ENCODE measurements at places on chromosomes 5 and 9.

DNA sequence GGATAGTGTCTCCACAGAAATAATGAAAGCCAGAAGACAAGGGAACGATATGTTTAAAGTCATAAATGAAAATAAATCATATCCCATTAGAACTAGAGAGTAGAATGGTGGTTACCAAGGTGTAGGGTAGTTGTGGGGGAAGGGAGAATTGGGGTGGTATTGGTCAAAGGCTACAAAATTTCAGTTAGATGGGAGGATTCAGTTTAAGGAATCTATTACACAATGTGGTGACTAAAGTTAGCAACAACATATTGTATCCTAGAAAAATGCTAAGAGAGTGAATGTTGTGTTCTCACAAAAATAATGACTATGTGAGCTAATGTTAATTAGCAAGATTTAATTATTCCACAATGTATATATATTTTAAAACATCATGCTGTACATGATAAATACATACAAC lies 27.8 kb upstream of the LARP1 start:
- DNase-seq: no peak

- no peak for DNase-seq
These were observed 22.5 kb downstream of the CCDC152 start for GRCh38 chr5:42779083-42779482.

DNA sequence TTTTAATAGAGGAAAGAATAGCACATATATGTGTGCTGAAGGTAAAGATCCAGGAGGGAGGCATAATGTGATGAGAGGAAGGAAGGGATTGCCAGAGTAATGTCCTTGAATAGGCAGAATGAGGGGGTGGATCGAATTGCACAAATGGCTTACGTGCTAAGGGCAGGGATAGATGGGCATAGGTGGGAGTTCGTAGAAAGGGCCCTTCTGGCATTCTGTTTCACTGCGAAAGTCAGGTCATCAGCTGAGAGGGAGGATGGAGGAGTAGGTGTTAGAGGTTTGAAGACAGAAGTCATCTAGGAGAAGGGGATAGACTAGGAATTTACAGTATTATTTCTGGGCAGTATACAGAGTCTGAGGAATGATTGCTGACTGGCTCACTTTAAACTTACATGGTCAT lies 32.1 kb downstream of the CNOT6 start:
- no peak for DNase-seq

- no peak for DNase-seq
These were observed 148.6 kb downstream of the CDH9 start for GRCh38 chr5:26889815-26890214.

DNA sequence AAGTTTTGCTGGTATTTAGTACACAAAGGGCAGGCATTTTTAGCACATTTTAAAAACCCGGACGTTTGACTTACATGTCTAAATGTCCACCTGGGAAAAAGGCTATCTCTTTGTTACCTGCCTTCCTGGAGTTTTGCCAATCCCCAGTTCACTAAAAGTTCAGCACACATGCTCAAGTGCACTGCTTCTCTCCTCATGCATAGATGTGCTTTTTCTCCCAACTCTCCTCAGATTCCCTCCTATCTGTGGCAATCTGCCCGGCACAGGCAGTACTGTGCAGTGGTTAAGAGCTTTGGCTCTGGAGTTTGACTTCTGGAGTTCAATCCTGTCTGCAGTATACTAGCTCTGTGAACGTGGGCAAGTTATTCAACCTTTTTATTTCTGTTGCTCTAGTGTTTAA lies 8.3 kb upstream of the CCNO start:
- DNase-seq: no peak

DNA sequence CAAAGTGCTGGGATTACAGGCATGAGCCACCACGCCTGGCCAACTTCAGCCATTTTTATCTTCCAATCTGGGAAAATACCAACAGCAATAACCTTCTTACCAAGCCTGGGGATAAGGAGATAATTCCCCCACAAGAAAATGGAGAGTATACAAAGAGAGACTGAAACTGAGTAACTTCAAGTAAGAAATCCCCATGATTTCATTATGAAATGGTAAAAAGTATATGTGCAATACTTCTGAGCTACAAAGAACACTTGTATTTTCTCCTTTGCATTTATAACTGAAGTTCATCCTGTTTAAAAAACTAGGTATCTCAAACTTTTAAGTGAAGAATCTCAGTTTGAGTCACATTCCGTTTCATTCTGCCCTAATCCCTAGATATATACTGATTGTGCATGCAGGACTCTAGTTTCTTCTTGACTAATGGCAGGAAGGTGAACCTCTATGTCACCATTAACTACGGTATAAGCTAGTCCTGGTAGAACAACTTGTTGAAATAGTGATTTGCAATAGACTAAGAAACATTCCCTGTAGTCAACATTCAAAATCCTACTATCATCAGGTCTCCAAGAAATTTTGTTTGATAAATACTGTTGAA lies 2071.4 kb downstream of the MAT2B start:
- DNase-seq: no peak

- DNase-seq: no peak
These were observed 28.6 kb downstream of the LSM11 start for GRCh38 chr5:157772127-157772526.

DNA sequence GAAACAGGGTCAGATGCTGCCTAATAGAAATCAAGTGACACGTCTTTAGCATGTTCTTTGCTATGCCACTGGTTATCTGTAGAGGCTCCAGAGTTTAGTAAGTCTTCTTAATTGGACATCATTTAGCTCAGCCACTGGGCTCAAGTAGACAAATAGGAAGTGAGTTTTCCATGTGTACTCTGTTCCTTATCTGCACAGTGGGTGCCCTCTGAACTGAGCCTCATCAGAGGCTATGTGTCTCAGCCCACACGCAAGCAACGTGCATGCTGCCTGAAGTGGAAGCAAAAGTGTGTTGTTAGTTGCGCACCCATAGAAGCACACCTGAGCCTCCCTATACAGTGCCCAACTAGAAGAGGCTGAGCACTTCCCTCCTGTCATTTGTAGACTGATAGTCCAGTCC lies 134.7 kb downstream of the SEMA5A start:
- DNase-seq: no peak

DNA sequence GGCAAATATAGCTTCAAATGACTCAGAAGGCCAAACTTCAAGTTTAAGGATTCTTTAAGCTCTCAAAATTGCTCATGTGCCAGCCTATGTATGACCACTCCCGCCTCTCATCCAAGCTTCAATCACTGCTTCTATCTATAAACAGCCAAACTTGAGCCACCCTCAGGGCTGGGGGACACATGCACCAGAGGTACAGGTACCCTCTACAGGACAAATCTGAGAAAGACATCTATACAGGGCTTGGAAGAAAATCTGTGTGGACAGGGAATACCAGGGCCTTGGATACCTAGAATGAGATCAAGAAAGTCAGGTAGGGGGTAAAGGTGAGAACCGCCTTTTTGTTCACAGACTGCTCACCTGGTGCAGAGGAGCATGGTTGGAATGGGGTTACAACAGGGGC lies 217.9 kb downstream of the ATPSCKMT start:
- DNase-seq: no peak

DNA sequence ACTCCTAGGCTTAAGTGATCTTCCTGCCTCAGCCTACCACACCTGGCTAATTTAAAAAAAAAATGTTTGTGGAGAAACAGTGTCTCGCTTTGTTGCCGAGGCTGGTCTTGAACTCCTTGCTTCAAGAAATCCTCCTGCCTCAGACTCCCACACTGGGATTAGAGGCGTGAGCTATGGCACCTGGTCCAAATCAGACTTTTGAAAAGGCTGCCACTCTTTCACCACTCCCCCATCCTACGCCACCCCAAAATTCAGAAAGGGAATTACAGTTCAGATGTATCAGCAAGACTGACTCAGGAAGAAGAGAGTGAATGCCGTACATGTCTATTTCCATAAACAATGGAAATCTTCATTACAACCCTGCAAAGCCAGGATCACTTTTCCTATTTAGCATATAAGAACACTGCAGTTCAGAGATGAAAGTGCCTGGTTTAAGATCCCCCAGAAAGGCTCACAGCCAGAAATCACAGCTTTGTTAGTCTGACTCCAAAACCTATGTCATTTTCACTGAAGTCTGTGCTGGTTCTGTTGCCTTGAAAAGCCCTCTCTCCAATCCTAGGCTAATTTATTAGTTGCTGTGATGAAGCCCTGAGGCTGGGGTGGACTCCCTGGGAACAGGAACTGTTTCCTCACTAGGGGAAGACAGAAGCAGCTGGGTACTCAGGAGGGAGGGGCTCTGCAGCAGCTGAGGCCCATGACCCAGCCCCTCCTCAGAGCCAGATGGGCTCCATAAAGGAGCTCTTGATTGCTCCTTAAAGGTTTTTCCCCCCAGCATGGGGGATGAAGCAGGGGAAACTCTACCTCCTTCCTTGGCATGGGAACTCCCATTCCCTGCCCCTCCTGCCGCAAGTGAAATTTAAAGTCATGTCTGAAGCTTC lies 3.1 kb downstream of the FBLL1 start:
- no peak for DNase-seq

GRCh38 chr5:1312993-1313833 lies 18.3 kb upstream of the TERT start:
- no peak for DNase-seq

All from AG04450 (cell line).